GM03348 (cell line): ENCODE measurements at places on chromosomes 13 and 19.

- DNase-seq = no peak
Observed at GRCh38 chr13:18235172-18235571, 946.5 kb downstream of the TUBA3C start.

DNA sequence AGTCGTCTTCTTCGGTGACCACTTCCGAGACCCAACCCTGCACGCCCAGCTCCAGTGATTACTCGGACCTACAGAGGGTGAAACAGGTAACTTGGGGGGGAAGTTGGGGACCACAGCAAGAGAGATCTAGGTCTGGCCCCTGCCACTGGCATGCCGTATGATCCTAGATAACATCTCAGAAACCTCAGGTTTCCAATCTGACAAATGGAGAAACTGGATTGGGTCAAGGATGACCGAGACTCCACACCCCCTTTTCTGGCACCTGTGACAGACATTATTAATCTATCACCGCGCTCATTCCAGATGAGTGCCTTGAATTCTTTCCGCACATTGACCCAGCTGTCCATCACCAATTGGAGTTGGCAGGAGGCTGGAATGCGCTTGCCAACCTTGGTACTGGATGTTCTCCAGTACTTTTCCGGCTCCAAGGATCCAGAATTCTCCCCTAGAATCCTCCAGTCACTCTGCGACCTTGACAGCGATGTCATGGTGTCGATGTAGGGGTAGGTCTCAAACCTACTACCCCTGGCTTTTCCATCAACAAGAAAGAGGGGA is 17.4 kb downstream of the VASP start:
- no peak for DNase-seq

DNA sequence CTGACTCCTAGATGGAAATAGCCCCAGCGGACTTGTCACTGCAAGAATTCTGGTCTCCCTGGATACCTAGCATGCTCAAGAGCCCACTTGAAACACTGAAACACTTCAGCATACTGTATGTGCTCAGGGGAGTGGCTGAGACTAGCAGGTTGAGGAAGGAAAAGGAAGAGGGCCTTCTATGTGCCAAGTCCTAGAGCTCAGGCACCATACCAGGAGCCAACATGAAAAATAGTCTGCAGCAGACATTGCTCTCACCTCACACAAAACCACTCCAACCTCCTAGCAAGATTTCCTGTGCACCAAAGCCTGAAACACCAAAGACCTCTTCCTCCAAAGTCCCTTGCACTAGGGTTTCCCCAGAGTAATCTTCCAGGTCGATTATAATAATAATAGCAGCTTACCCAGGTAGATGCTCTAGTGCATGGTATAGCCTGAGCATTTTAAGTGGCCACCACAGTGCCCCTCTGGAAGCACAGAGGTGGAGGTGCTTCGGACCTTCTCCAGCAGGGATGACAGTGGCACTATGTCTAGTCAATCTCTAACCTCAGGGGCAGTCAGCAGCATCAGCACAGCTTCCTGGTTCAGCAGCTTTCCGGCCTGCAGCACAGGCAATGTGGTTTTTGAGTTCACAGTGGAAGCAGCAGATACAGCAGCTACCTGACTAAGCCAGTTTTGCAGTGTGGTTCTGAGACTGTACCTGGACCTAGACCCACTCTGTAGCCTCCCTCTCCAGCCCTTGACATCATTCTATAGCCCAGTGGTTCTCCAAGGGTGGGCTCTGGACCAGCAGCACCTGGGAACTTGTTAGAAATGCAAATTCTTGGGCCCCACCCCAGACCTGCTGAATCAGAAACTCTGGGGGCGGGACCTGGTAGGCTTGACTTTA is 45.6 kb upstream of the UBE2L5 start:
- no peak for DNase-seq

DNA sequence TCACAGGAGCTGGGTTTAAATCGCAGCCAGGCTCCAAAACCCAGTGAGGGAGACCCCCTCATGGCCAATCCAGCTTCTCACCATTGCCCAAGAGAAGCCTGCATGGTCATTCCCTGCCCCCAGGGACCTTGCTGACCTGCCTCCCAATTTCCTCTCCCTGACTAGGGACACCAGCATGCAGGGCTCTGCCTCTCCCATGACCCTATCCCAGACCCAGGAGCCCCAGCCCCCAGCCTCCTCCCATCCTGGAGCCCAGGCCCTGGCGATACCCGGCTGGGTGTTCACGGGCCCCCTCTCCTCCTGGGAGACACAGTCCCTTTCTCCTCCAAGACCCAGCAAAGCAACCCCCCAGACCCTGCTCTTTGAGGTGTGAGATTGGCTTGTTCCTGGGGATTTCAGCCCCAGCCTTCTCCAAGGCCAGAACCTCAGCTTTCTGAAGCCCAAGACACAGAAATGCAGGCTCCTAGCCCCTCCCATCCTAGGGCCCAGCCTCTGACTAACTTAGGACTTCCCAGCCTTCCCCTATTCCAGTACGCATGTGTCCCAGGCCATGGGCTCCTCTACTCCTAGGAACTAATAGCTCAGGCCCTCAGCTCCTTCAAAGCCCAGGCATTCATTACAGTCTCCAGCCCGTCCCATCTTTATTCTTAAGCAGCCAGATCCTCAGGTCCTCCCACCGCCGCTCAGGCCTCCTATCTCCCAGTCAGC is 1.1 kb downstream of the GYS1 start:
- peak; percentile 92 for DNase-seq

- no peak for DNase-seq
Observed at GRCh38 chr13:79386125-79386826, 19.8 kb downstream of the RBM26 start.

DNA sequence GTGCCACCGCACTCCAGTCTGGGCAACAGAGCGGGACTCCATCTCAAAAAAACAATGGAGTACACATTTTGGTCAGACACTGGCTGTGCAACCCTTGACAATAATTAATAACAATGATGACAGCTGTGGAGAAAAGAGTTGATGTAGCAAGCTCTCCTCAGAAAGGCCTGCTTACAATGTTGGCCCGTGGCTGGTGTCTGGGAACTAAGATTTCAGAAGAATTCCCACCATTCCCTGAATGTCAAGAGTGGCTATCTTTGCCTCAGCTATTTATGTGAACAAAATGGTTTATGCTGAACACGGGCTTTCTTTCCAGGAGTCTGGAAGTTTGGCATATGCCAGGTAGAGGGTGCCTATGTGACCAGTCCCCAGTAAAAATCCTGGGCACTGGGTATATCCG is 25.5 kb downstream of the NEK5 start:
- DNase-seq = no peak

DNA sequence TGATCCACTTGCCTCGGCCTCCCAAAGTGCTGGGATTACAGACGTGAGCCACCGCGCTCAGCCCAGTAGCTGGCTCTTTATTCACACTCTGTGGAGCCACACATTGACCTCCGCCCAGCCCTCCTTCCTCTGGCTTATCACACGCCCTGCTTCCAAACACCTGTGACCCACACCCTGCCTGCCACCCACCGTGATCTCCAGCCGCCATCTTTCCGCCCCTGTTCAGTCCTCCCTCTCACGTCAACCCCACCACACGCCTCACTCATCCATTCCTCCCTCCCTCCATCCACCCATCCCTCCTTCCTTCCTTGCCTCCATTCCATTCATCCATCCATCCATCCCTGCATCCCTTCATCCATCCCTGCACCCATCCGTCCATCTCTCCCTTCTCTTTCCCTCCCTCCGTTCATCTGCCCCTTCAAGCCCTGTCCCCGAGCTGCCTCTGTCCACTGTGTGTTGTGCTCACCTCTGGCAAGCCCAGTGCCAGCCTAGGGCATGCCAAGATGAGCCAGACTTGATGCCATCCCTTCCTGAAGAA is 17.6 kb downstream of the ZNF296 start:
- no peak for DNase-seq

- DNase-seq = no peak
Observed at GRCh38 chr19:4800591-4801081, 9.1 kb downstream of the FEM1A start.

DNA sequence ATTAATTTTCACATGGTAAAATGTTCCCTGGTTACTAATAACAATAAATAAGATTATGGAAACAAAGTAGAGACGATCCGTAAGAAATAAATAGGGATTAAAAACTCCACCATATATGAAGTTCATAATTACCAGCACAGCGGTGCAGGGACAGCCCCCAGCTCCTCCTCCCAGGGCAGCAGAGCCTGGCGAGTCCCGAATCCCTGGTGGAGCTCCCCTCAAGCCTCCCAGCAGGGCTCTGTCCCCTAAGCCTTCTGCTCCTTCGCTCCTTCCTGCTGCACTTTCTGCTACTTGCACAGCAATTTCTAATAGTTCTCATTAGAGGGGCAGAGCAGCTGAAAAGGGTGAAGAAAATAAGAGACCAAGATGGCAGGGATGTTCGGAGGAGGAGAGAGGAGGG is 43.6 kb downstream of the RASA3 start:
- no peak for DNase-seq

GRCh38 chr13:53028637-53029203 is at the start of gene OLFM4:
Gene OLFM4, plus strand, starts transcription at chr13:53028813. Its CDS starts 24 bp downstream, at chr13:53028837.
- DNase-seq = no peak

DNA sequence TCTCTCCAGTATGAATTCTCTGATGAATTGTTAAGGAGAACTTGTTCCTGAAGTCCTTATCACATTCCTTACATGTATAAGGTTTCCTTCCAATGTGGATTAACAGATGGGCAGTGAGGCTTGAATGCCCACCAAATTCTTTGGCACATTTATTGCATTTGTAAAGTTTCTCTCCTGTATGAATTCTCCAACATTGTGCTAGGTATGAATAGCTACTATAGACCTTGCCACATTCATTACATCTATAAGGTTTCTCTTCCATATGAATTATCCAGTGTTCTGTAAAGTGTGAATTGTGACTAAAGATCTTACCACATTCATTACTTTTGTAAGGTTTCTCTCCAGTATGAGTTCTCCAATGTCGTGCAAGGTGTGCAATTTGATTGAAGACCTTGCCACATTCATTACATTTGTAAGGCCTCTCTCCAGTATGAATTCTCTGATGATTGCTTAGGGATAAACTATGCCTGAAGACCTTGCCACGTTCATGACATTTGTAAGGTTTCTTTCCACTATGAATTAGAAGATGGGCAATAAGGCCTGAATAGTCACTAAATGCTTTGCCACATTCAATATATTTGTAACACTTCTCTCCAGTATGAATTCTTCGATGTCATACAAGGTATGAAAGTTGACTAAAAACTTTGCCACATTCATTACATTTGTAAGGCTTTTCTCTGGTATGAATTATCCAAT is 20.4 kb downstream of the ZNF578 start:
- no peak for DNase-seq

DNA sequence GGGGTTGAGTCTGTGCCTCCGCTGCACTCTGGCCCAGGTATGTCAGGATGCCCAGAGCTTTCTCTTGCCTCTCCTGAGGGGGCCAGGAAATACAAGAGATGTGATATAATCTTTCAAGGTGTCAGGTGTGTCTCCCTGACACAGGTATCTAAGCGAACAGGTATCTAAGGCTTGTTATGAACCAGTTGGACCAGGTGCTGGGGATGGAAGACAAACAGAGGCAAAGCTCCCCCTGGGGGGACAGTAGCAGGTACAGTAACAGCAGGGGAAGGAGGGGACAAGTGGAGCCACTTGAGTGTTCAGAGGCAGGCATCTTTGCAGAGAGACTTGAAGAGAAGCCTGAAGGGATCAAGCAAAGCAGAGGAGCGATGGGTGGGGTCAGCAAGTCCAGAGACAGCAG is 2.6 kb downstream of the LENG1 start:
- DNase-seq = no peak

GRCh38 chr19:49946415-49946814 is 14.6 kb downstream of the SIGLEC11 start:
- DNase-seq = no peak

GRCh38 chr19:23991170-23991569 is 76.5 kb downstream of the ZNF726 start:
- no peak for DNase-seq

GRCh38 chr19:51027126-51027806 is 850 bp upstream of the KLK11 start:
- no peak for DNase-seq

GRCh38 chr13:95470574-95471366 is 81.8 kb upstream of the CLDN10 start:
- no peak for DNase-seq

DNA sequence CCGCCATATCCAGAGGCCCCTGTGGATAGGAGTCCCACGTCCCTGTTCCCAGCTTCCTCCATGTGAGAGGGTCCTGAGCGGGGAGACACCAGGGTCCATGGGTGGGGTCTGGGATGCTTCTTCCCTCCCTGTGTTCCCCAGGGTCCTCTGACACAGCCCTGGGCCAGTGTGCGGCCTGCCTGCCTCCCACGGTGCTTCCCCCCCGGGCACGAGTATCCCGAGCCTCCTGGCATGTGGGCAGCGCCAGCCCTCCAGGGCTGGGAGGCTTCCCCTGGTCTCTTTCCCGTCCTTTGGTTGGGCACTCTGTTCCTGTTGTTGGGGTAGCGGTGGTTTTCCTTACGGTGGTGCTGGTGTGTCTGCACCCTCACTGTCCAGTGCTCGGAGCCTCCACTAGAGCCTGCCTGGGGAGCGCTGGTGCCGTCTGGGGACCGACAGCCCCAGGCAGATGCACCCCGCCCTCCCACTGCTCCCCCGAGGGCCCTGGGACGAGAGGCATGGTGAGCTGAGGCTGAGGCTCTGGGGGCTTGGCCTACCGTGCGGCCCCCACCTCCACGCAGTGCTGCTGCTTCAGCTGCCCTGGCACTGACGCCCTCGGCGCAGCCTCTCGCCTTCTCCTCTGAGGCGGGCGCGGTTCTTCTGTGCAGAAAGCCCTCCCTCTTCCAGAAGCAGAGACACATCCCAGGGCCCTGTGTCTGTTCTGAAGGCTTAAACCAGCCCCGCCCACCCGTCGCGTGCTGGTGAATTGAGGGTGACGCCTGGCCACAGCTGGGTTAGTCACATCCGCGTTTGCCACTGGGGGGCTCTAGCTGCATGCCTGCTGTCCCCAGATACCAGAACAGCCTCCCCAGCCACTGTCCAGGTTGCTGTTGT is 27.9 kb downstream of the PLEKHJ1 start:
- DNase-seq = peak; percentile 93
